A549 treated with DMSO at 1 μM for 4 hours (cell line): ENCODE measurements at places on chromosomes 4 and X. TPM values are rescaled to one million over a fixed set of nuclear protein-coding genes. Genes with fewer than 3 reads are reported as not detected.

The SYNPO2 gene
- 0.83 to 1.8 TPM (median 1.6 TPM) in 5 replicates for total RNA-seq

The TMEM35A gene
- not detected in 5 replicates for total RNA-seq

The RNF4 gene
- 61.9 to 89.6 TPM (median 65.2 TPM) in 5 replicates for total RNA-seq

The FAAH2 gene
- total RNA-seq = 0.05 to 0.36 TPM (median 0.10 TPM) in 3 of 5 replicates, not detected in the others

The RIBC1 gene
- 0.57 to 0.88 TPM (median 0.74 TPM) in 5 replicates for total RNA-seq

The ADAM29 gene
- not detected in 5 replicates for total RNA-seq

The PCYT1B gene
- 0.05 TPM in 1 of 5 replicates, not detected in the others for total RNA-seq

The DUSP21 gene
- total RNA-seq = not detected in 5 replicates

The MTMR8 gene
- 0.45 to 0.92 TPM (median 0.50 TPM) in 5 replicates for total RNA-seq

The MED12 gene
- total RNA-seq = 10.4 to 14.4 TPM (median 11.6 TPM) in 5 replicates

The TMPRSS11E gene
- total RNA-seq = not detected in 5 replicates

The MYOZ2 gene
- total RNA-seq = 0.02 TPM in 1 of 5 replicates, not detected in the others

The LRP2BP gene
- total RNA-seq = 0.09 to 0.15 TPM (median 0.11 TPM) in 5 replicates

The FMR1NB gene
- total RNA-seq = not detected in 5 replicates

The TXK gene
- 0.11 to 0.28 TPM (median 0.25 TPM) in 5 replicates for total RNA-seq

The AREG gene
- 69.6 to 88.2 TPM (median 81.0 TPM) in 5 replicates for total RNA-seq

The IL21 gene
- not detected in 5 replicates for total RNA-seq

The PIN4 gene
- 30.3 to 60.9 TPM (median 35.0 TPM) in 5 replicates for total RNA-seq

The SMIM10 gene
- total RNA-seq = 0.13 to 0.19 TPM (median 0.15 TPM) in 4 of 5 replicates, not detected in the other

The NPY2R gene
- total RNA-seq = 0.02 to 0.08 TPM (median 0.08 TPM) in 4 of 5 replicates, not detected in the other

The G3BP2 gene
- total RNA-seq = 79.7 to 111 TPM (median 95.8 TPM) in 5 replicates

The FDCSP gene
- total RNA-seq = not detected in 5 replicates

The HSFX4 gene
- total RNA-seq = not detected in 5 replicates

The GAB3 gene
- total RNA-seq = 0.30 to 0.76 TPM (median 0.42 TPM) in 5 replicates

The APLN gene
- total RNA-seq = 0.78 to 0.99 TPM (median 0.83 TPM) in 5 replicates

The PLXNA3 gene
- total RNA-seq = 5.4 to 17.5 TPM (median 12.2 TPM) in 5 replicates

The ADAMTS3 gene
- 0.02 TPM in 1 of 5 replicates, not detected in the others for total RNA-seq

The SOWAHB gene
- not detected in 5 replicates for total RNA-seq
